Esophagus squamous epithelium (tissue), 5 donors: ENCODE measurements at places on chromosomes 11 and 22. TPM values are rescaled to one million over a fixed set of nuclear protein-coding genes. Genes with fewer than 3 reads are reported as not detected.

DNA sequence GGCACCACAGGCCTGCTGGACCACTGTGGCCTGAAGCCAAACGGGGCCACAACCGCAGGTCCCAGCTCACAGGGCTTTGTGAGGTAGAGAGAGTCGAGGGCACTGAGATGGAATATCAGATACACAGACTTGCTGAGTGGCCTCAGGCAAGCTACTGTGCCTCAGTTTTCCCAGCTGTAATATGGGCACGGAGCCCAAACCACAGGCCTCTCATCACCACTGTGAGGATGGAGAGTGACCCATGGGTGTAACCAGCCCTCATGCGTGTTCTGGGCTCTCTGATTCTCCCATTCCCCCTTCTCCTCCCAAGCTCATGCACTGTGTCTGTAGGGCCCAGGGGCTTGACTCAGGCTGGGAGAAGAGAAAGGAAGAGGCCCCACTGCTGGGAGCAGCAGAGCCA lies 4.2 kb downstream of the UNC93B1 start:
- no peak overlapping the region for H3K4me3 ChIP-seq
- no peak for DNase-seq
- H3K36me3 ChIP-seq = no peaks in the 10 kb centered on the region
- H3K27ac ChIP-seq = no peak overlapping the region
- no peaks in the 10 kb centered on the region for H3K27me3 ChIP-seq

DNA sequence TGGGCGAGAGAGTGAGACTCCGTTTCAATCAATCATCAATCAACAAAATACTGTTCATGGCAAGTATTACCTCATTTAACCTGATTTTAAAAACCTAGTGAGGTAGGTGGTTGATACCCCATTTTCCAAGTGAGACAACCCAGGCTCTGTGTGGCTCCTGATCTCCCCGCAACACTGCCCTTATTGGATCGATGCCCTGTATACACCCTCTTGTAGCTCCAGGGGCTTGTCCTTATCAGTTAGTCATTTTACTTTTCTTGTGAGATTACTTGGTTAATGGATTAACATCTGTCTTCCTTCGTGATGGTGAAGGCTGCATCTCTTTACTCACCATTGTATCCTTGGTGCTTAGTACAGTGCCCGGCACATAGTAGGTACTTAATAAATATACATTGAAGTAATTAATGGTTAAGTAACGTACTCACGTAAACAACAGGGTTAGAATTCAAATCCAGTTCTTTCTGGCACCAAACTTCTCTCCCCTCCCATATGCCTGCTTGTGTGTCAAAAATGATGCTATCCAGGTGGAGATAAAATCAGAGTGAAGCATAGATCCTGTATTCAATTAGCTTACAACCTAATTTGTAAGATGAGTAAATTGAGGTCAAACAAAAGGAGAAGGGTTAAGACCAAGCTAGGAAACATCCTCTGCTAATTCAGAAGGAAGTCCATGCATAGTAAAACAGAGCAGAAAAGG lies 1.8 kb upstream of the PRG2 start:
- H3K4me3 ChIP-seq = no peak overlapping the region
- no peak for DNase-seq
- no peaks in the 10 kb centered on the region for H3K27me3 ChIP-seq
- H3K4me1 ChIP-seq = no peaks in the 10 kb centered on the region

Gene MS4A15
- not detected for total RNA-seq

- no peak overlapping the region for H3K27ac ChIP-seq
- no peak for DNase-seq
- no peaks in the 10 kb centered on the region for H3K36me3 ChIP-seq
- H3K4me3 ChIP-seq = no peak overlapping the region
- no peaks in the 10 kb centered on the region for H3K27me3 ChIP-seq
Measured at GRCh38 chr11:12749442-12749841, 75.2 kb downstream of the TEAD1 start.

GRCh38 chr22:27413702-27414101 lies 387.9 kb downstream of the MN1 start:
- DNase-seq = no peak
- no peaks in the 10 kb centered on the region for H3K27me3 ChIP-seq
- no peak overlapping the region for H3K4me3 ChIP-seq
- no peaks in the 10 kb centered on the region for H3K4me1 ChIP-seq
- H3K27ac ChIP-seq = no peak overlapping the region
- no peaks in the 10 kb centered on the region for H3K36me3 ChIP-seq

- no peak overlapping the region for H3K27ac ChIP-seq
- H3K27me3 ChIP-seq = no peaks in the 10 kb centered on the region
- no peaks in the 10 kb centered on the region for H3K36me3 ChIP-seq
- no peak overlapping the region for H3K4me3 ChIP-seq
- peaks cover 7% of the 10 kb centered on the region for H3K4me1 ChIP-seq
Measured at GRCh38 chr11:61609000-61609979, 28.4 kb upstream of the SYT7 start.

GRCh38 chr11:45607995-45608394 lies 57.4 kb downstream of the CHST1 start:
- no peak overlapping the region for H3K4me3 ChIP-seq
- no peak overlapping the region for H3K27ac ChIP-seq
- DNase-seq = no peak
- H3K27me3 ChIP-seq = no peaks in the 10 kb centered on the region
- no peaks in the 10 kb centered on the region for H3K4me1 ChIP-seq

DNA sequence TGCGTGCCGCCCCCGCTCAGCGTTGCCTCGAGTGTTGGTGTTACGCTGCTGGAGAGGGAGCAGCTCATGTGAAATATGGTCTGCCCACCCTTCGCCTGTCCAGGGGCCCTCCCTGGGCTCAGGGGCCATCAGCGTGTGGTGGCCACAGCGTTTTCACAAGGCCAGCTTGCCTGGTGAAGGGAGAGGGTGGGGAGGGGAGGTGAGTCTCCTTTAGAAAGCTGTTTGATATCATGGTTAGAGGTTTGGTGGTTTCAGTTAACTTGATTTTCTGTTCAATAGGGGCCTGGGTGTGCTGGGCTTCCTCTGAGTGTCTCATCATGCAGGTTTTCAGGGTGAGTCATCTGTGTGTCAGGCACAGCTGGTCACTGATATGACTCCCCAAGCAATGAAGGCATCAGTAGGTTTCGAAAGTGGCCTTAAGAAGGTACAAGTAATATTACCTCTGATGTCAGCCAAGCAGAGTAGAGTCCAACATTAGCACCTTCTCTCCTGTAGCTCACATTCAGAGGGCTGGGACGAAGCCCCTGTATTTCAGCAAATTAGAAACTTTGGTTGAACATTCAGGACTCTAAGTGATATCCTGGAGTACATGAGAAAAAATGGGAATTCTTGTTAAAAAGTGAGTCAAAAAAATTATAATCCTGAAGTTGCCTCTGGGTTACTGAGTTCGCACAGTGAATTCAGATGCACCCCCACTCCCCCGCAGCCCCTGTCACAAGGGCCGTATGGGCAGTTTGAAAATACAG lies 172.5 kb downstream of the TBC1D22A start:
- H3K4me3 ChIP-seq = no peak overlapping the region
- no peaks in the 10 kb centered on the region for H3K36me3 ChIP-seq
- H3K27me3 ChIP-seq = no peaks in the 10 kb centered on the region

Gene PDE3B
- total RNA-seq = 1.3 TPM

- H3K27me3 ChIP-seq = no peaks in the 10 kb centered on the region
- DNase-seq = no peak
- H3K27ac ChIP-seq = no peak overlapping the region
- H3K36me3 ChIP-seq = no peaks in the 10 kb centered on the region
- no peak overlapping the region for H3K4me3 ChIP-seq
Measured at GRCh38 chr22:39953101-39953500, 7.1 kb upstream of the TMA7B start.

Gene YAP1
- 177 TPM for total RNA-seq

- H3K4me1 ChIP-seq = peaks cover 26% of the 10 kb centered on the region
- no peaks in the 10 kb centered on the region for H3K27me3 ChIP-seq
- no peak overlapping the region for H3K4me3 ChIP-seq
Measured at GRCh38 chr22:40240160-40240559, 62.4 kb downstream of the TNRC6B start.

DNA sequence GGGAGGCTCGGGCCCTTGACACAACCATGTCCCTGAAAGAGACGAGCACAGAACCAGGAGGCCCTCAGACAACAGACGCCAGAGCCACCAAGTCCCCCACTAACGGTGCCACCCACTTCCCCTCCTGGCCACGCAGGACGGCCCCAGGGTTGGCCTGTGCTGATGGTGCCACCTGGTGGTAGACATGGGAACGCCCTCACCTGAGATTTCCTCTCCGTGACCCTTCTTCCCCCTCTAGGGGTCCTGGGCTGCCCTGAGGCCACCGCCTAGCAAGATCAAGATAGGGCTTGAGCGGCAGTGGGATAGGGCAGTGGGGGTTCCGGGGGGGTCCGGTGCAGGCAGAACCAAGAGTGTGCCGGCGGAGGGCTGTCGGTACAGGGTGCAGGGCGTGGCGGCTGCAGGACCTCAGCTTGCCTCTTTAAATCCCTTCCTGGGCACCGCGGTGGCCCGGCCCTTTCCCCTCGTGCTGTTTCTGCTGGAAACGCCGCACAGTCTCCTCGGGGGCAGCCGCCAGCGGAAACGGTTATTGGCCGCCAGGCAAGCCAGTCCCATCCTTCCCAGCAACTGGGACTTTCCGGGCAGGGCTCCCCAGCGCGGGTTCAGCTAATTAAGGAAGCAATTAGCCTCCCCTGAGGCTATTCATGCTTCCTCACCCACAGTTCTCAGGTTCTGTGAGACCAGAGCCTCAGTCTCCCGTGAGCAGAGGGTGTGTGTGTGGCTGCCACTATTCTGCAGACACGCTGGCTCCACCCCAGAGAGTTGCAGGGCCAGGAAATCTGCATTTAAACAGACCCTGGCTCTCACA lies 5.5 kb upstream of the NFAM1 start:
- DNase-seq = no peak
- H3K27me3 ChIP-seq = no peaks in the 10 kb centered on the region
- H3K4me3 ChIP-seq = peak overlapping the region; percentile 25

DNA sequence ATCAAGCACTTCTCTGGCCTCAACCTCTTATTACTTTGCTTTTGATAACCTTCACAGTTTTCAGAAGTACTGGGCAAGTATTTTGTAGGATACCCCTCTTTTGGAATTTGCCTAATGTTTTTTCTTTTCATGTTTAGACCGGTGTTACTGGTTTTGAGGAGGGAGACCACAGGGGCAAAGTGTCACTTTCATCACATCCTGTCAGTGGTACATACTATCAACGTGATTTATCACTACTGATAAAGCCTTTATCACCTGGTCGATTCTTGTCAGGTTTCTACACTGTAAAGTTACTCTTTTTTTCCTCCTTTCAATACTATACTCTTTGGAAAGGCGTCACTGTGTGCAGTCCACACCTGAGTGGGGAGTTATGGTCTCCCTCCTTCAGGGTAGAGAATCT lies 26.7 kb downstream of the QSER1 start:
- no peaks in the 10 kb centered on the region for H3K4me1 ChIP-seq
- H3K36me3 ChIP-seq = no peaks in the 10 kb centered on the region
- H3K27me3 ChIP-seq = no peaks in the 10 kb centered on the region
- no peak for DNase-seq
- H3K27ac ChIP-seq = no peak overlapping the region

Gene FOLH1
- total RNA-seq = 0.95 TPM

Gene ZDHHC8
- 22.9 TPM for total RNA-seq

- H3K4me3 ChIP-seq = no peak overlapping the region
- no peak for DNase-seq
- no peak overlapping the region for H3K27ac ChIP-seq
- no peaks in the 10 kb centered on the region for H3K36me3 ChIP-seq
Measured at GRCh38 chr11:110121204-110121603, 28.0 kb downstream of the ZC3H12C start.

Gene CDC42EP1
- 40.6 TPM for total RNA-seq

- H3K27ac ChIP-seq = no peak overlapping the region
- H3K36me3 ChIP-seq = no peaks in the 10 kb centered on the region
- no peaks in the 10 kb centered on the region for H3K27me3 ChIP-seq
- H3K4me1 ChIP-seq = no peaks in the 10 kb centered on the region
- DNase-seq = no peak
Measured at GRCh38 chr11:108973402-108974162, 308.7 kb downstream of the DDX10 start.

DNA sequence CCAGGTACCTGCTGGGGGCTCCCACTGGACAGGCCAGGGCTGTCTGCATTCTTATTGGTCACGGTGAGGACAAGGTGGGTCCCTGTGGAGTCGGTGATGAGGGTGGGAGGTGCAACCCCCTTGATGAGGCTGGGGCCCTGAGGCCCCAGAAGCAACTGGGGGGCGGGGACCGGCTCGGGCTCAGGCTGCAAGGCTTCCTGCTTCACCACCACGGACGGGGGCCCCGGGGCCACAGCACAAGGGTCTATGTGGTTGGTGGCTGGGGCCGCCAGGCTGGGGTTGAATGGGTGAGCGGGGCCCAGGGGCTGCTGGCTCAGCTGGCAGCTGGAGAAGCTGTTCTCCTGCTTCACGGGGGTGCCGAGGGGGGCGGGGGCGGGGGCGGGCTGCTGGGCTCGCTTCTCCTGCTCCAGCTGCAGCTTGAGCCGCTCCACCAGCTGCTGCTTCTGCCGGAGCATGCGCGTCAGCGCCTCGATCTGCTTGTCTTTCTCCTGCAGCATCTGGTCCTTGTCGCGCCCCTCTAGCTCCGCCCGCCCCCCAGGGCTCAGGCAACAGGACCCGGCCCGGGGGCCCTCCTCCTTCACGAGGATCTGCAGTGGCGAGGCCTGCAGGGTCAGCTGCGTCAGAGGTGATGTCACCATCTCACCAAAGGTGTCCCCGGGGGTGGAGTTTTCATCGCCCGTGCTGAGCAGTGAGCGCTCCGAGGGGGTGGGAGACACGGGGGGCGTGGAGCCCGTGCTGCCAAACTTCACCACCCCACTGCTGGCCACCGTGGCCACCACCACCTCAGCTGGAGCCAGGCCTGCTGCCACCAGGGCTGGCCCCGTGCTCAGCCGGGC lies 48.2 kb downstream of the SGSM3 start:
- peaks cover 92% of the 10 kb centered on the region for H3K36me3 ChIP-seq
- no peaks in the 10 kb centered on the region for H3K27me3 ChIP-seq
- no peak for DNase-seq
- peaks cover 7% of the 10 kb centered on the region for H3K4me1 ChIP-seq
- H3K27ac ChIP-seq = no peak overlapping the region
- H3K4me3 ChIP-seq = no peak overlapping the region

GRCh38 chr11:35923452-35923851 lies 20.4 kb upstream of the LDLRAD3 start:
- peaks cover 9% of the 10 kb centered on the region for H3K4me1 ChIP-seq
- no peak overlapping the region for H3K27ac ChIP-seq
- no peak for DNase-seq
- no peaks in the 10 kb centered on the region for H3K27me3 ChIP-seq
- H3K36me3 ChIP-seq = no peaks in the 10 kb centered on the region

Gene ACRV1
- not detected for total RNA-seq

GRCh38 chr11:68372625-68373024 lies 60.2 kb downstream of the LRP5 start:
- peaks cover 43% of the 10 kb centered on the region for H3K4me1 ChIP-seq
- H3K27ac ChIP-seq = peak overlapping the region; percentile 83
- no peaks in the 10 kb centered on the region for H3K27me3 ChIP-seq
- no peak for DNase-seq
